Hepatocyte (in vitro differentiated cells): ENCODE measurements at places on chromosomes 5 and 9. TPM values are rescaled to one million over a fixed set of nuclear protein-coding genes. Genes with fewer than 3 reads are reported as not detected.

CTNND2 gene
- total RNA-seq = 19.5 and 30.3 TPM in 2 replicates

- H3K36me3 ChIP-seq = no peaks in the 10 kb centered on the region
- peaks cover 4% of the 10 kb centered on the region for H3K4me1 ChIP-seq
- no peak overlapping the region for H3K4me3 ChIP-seq
- H3K27ac ChIP-seq = no peak overlapping the region
- no peaks in the 10 kb centered on the region for H3K27me3 ChIP-seq
Measured at GRCh38 chr9:137456864-137457405, 2.2 kb downstream of the NSMF start.

- H3K4me3 ChIP-seq = no peak overlapping the region
- H3K27ac ChIP-seq = no peak overlapping the region
- peaks cover 99% of the 10 kb centered on the region for H3K27me3 ChIP-seq
- peaks cover 14% of the 10 kb centered on the region for H3K4me1 ChIP-seq
- no peaks in the 10 kb centered on the region for H3K36me3 ChIP-seq
- no peak for DNase-seq
Measured at GRCh38 chr5:93572101-93572607, 8.9 kb downstream of the NR2F1-AS1 start.

DNA sequence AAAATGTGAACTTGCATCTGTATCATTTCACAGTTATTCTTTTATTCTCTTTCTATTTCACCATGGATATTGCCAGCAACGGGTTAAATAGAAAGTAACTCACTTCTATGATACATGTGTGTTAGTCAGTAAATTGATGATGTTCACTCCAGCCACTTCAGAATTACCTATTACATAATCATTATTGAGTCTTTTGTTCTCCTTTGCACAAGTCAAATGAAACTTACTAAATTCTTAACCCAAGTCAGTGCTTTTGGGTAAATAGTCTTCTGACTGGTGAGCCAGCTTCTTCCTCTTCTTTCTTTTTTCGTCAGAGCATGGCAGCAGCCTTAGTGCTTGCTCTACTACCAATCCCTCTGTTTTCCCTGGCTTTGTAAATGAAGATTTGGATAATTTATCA lies 344.3 kb downstream of the RAB3C start:
- no peak overlapping the region for H3K27ac ChIP-seq
- no peak overlapping the region for H3K4me3 ChIP-seq
- no peaks in the 10 kb centered on the region for H3K27me3 ChIP-seq
- H3K4me1 ChIP-seq = no peaks in the 10 kb centered on the region

GRCh38 chr9:126667190-126668055 lies 53.7 kb downstream of the LMX1B start:
- H3K27me3 ChIP-seq = peaks cover 26% of the 10 kb centered on the region
- DNase-seq = peak; percentile 36
- H3K27ac ChIP-seq = no peak overlapping the region
- peaks cover 34% of the 10 kb centered on the region for H3K4me1 ChIP-seq
- H3K36me3 ChIP-seq = no peaks in the 10 kb centered on the region

- peak overlapping the region; percentile 64 for H3K27ac ChIP-seq
- no peaks in the 10 kb centered on the region for H3K27me3 ChIP-seq
- no peaks in the 10 kb centered on the region for H3K36me3 ChIP-seq
- no peak overlapping the region for H3K4me3 ChIP-seq
Measured at GRCh38 chr5:154723740-154724505, 31.3 kb upstream of the LARP1 start.

NR5A1 gene
- 0.07 and 0.20 TPM in 2 replicates for total RNA-seq

- no peak for DNase-seq
- no peaks in the 10 kb centered on the region for H3K27me3 ChIP-seq
- no peak overlapping the region for H3K4me3 ChIP-seq
Measured at GRCh38 chr9:22817181-22817580, 370.6 kb downstream of the DMRTA1 start.
